Activated naive CD4-positive, alpha-beta T cell (primary cell): ENCODE measurements at places on chromosomes 13 and 19.

DNA sequence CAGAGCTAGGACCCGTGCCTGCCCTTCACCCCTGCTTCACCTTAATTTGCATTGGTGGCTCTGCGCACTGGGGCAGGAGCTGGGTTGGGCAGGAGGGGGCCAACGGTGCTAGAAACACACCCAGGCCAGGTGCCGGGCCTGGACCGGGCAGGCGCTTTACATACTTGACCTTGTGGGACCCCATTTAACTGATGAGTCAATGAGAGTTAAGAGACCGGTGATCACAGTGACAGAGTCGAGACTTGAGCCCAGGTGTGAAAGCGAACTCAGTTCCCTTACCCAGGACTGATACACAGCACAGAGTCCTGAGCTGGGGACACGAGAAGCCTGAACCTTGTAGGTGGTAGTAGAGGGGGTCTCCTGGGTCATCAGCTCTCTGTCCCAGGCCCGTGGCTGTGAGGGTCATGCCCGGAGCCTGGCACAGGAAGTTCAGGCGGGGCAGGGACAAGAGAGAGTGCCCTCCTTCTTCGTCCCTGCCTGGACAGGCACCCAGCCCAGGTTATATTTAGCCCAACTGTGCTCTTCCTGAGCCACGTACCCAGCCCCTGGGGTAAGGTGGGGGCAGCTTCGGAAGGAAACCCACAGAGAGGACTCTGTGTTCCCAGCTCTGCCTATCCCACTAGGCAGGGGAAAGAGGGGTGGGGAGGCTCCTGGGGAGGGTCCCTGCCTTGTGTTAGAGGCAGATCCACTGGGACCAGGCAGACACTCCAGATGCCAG is 1.9 kb downstream of the PRX start:
- DNase-seq = no peak

DNA sequence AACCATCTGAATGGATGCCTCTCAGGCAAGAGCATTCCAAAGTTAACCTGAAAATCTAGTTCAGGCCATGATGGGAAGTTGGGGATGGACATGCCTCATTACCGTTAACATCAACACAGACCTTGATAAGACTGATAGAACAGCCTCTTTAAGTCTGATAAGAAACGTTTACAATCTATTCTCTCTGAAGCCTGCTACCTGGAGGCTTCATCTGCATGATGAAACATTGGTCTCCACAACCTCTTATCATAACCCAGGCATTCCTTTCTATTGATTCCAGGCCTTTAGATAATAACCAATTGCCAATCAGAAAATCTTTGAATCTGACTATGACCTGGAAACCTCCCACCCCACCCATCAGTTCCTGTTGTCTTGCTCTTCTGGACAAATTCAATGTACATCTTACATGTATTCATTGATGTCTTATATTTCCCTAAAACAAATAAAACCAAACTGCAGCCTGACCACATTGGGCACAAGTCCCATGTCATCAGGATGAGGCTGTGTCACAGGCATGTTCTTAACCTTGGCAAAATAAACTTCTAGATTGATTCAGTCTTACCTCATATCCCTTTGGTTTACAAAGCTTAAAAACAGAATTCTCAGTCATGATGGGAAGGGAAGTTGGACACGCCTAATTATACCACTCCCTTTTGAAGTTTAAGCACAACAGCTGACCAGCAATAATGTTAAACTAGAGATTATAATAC is 843.8 kb upstream of the SPRY2 start:
- no peak for DNase-seq

DNA sequence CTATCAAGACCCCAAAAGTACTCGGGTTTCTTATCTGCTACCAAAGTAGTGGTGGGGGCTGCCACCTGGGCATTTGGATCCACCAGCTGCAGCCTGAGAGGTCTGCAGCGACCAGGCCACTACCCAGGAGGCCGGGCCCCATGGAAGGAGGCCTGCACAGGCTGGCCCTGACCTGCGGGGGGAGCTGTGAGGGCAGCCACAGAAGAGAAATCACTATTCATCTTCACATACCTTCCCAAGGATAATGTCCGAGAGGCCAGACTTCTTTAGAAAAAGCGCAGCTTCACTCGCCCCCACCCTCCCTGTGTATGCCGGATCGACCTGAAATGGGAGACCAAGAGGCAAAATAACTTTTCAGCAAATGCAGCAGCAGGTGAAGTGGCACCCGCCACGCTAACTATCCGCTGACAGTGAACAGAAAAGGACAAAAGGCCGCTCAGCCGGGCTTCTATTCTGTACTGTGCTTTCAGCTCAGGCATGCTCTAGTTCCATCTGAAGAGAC is 30.1 kb downstream of the EPS15L1 start:
- no peak for DNase-seq

GRCh38 chr19:31591258-31591657 is 242.0 kb upstream of the TSHZ3 start:
- DNase-seq = no peak

- DNase-seq = no peak
Observed at GRCh38 chr19:56272161-56272798, at the start of gene EDDM13. TSS of gene EDDM13 (plus strand) at chr19:56272748. CDS start at chr19:56272835, 87 bp downstream.

DNA sequence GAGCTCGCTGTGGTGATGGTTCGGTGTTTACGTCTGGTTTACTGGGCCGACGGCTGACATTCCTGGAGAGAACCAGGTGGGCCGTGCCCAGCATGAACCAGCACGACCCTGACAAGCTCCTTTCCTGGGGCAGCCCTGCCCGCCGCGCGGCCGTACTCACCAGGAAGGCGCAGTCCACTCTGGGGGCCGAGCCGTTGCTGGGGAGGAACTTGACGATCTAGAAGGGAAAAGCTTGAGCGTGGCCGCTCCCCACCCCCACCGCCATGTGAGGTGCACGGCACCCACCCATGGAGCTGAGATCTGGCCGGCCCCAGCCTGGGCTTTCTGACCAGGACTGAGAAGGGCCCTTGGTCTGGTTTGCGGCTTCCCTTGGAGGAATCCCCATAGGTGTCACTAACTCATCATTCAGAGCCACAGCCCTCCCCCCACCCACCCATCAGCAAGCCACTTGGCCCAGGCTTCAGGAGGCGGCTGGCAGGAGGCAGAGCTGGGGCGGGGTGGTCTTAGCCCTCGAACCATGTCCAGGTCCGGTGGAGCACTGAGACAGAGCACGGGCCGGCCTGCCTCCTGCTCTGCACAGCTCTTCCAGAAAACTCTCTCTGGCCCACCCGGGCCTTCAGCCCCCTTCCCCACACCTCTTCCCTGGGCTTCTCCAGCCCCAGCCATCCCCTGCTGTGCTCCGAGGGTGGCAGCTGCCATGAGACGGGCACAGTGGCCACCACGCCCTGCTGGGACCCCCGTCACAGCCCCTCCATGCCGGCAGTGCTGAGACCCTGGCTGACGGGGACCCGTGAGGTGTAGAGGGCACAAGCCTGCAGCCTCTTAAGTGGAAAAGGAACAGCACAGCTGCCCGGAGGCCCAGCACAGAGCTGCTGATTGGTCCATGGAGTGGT is 6.2 kb downstream of the ATP4B start:
- DNase-seq = no peak

GRCh38 chr13:25881971-25882451 is 169.8 kb downstream of the SHISA2 start:
- no peak for DNase-seq
